Forelimb muscle (tissue), 1 donor: ENCODE measurements at places on chromosomes 5 and 9. TPM values are rescaled to one million over a fixed set of nuclear protein-coding genes. Genes with fewer than 3 reads are reported as not detected.

ADGRV1 gene
- polyA plus RNA-seq, result 0.92 TPM

PCDHA1 gene
- polyA plus RNA-seq, result 0.10 TPM

FGF1 gene
- 10.6 TPM for polyA plus RNA-seq

TMEM174 gene
- not detected for polyA plus RNA-seq

DNA sequence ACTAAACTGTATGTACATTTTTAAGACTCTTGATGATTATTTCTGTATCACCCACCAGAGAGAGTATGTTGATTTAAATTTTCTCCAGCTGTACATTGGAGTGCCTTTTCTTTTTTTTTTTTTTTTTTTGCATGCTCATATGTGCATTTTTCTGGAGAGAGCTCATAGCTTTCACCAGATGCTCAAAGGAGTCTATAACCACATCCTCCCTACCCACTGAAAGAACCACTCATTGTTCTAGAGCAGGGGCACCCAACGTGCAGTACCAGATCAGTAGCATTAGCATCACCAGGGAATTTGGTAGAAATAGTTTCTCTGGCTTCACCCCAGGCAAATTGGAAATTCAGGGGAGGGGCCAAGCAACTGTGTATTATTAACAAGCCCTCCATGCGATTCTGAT is 53.9 kb upstream of the TMEM171 start:
- DNase-seq, result no peak

GRCh38 chr5:32711681-32712480 is 760 bp downstream of the NPR3 start:
- no peak for DNase-seq

GRCh38 chr5:173862047-173862477 is 26.1 kb upstream of the CPEB4 start:
- no peak for DNase-seq

DNA sequence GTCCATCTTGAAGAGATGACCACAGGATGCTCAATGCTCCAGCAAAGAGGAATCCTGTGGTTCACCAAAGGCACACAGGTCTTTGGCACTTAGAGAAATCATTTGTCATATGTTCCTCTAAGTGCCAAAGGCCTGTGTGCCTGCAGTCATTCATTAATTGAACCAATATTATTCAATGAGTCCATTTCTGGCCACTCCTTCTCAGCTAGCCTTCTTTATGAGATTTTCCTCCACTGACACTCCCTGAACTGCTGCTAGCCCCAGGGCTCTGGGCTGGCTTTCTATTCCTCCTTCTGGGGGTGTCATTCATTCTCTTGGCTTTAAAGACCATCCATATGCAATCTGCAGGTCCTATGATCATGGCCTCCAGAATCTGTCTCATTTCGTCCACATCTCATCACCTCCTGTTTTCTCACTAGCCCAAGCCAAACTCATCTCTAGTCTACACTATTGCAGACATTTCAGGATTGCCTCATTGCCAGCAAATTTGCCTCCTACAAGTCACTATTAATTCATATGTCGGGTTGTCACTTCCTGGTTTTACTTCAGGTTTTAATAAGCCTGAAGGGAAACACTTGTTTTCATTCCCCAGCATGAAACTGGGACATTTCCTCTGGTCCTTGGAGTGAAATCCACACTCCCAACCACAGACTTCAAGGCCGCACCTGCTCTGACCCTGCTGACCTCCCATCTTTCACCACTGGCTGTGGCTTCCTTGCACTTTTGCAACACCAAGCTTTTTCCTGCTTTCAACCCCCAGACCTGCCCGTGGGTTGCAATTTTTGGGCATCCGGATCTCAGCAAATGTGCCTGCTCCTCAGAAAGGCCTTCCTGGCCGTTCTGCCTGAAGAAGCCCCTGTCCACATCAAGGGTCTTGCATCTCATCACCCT is 35.1 kb downstream of the KCNIP1 start:
- DNase-seq, result no peak

- no peak for DNase-seq
Measured at GRCh38 chr9:137590123-137590468, 216 bp downstream of the ZMYND19 start.
